ENCODE measurements at places on chromosomes 6 and 20.
A peak's percentile ranks its signal among the peaks of the same experiment; 100 is the strongest.

DNA sequence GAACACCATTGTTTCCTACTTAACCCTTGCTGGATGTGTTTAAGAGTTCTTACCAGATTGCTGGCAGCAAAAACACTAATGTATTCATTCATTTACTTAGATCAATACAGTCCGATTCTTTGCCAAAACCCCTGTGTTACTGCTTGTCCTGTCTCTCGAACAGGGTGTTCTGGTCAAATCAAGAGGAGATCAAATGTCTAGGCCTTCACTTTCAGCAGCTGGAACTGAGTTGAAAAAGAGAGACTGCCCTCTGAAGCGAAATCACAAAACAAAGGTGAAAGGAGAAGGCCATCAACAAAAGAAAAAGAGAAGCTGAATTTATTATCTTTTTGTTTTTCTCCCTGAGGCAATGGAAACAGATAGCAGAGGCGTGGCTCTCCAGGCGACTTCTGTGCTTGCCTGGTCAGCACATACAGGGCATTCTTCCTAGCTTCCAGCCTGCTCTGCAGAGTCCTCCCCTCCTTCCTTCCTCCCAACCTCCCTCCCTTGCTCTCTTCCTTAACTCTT lies 44.1 kb upstream of the GCM1 start:
- DNase-seq = no peak

DNA sequence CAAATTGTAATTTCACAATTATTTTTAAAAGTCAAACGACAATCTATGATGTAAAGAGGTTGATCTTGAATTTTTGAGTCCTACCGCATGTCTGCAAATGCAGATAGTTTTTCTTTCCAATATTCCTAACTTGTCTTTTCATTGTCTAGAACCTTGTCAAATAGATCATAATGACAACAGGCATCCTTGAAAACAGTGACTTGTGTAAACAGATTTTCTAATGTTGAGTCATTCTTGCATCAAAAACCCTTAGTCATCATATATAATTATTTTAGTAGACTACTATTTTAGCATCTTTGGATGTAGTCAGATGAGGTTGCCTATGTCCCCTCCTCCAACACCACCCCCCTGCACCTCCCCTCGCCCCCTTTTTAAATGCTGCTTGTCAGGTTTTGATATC lies 43.8 kb downstream of the BMP6 start:
- no peak for DNase-seq

- DNase-seq = no peak
Measured at GRCh38 chr6:80440496-80441115, 334.1 kb downstream of the BCKDHB start.

- DNase-seq = peak; percentile 44
Measured at GRCh38 chr20:51373713-51374455, 168.6 kb downstream of the NFATC2 start.

DNA sequence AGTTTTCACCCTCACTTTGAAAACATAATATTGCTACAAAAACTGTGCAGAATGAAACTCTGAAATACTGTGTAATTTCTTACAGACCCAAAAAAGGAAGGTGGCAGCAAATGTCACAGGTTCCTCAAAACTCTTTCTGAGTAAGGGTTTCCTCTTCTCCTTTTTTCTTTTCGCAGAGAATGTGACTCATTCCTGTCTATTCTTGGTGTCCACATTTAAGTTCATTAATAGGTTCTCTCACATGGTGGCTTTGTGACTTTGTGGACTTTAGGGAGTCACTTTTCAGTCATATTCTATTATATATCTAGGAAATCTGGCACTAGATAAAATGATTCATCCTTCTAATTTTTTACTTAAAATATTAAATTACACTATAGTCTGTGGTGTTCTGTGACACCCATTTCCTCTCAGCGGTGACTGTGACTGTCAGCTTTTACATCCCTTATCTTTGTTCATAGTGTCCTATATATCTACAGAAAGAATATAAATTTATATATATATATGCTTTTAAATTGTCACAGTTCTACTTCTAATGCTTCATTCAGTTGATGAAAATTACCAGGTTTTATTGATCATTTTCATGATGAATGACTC lies 126.8 kb upstream of the HCRTR2 start:
- DNase-seq = peak; percentile 84

- no peak for DNase-seq
Measured at GRCh38 chr6:38549180-38549579, 90.5 kb downstream of the BTBD9 start.

GRCh38 chr6:15536198-15536955 lies 126.5 kb downstream of the DTNBP1 start:
- no peak for DNase-seq

DNA sequence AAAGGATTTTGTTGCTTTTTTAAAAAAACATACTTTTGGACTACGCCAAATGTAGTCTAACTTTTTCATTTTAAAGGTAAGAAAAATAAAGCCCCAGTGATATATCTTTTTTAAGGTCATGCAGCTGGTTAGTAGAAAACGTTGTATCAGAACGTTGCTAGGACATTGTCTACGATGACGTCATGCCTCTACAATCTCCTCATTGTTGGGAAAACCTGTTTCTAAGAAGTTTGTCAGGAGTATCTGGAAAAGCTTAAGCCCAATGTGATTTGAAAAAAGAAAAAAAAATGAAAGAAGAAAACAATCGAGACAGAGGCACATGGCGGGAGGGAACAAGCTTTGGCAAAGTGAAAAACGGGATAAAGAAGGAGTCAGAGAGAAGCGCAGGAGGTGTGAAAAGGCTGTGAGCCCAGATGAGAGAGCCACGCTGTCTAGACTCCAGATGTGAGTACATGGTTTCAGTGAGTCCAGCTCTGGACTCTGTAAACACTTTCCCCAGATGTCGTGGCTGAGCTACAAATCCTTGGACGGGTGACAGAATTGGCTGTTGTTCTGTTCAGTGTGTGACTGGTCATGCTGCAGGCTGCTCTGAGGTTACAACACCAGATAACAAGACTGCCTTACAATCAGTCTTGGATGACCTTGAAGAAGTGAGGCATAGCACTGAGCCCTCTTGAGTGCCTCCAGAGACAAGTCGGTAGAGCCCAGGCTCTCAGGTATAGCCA lies 656.7 kb upstream of the ID4 start:
- DNase-seq = no peak

DNA sequence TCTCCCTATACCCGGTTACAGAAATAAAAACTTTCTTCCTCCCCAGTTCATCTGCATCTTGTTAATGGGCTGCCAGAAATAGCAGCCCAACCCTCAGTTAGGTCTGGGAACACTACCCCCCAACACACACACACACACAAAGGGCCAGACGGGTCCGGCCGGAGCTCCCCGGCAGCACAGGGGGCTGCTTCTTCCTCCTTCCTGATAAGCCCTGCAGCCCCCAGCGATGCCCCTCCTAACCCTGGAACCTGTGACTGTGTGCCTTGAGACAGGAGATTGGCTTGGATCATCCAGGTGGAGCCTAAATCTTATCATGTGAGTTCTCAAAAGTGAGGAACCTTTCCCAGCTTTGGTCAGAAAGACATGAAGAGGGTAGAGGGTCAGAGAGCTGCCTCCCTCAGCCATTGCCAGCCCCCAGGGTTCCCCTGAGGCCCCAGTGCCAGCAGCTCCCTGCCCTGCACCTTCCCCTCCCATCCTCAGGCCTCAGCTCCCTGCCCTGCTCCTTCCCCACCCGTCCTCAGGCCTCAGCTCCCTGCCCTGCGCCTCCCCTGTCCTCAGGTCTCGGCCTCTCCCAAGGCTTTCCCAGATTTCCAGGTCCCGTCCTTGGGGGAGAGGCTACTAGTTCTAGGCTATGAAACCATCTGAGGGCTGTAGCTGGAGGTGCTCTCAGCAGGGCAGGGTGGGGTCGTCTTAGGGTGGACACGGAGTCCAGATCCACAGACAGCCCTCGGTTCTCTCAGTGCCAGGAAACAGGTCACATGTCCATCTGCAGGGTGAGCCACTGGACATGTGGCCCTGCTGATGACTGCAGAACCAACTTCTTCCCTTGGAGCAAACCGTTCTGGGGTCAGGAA lies 34.5 kb upstream of the CST7 start:
- DNase-seq = no peak

DNA sequence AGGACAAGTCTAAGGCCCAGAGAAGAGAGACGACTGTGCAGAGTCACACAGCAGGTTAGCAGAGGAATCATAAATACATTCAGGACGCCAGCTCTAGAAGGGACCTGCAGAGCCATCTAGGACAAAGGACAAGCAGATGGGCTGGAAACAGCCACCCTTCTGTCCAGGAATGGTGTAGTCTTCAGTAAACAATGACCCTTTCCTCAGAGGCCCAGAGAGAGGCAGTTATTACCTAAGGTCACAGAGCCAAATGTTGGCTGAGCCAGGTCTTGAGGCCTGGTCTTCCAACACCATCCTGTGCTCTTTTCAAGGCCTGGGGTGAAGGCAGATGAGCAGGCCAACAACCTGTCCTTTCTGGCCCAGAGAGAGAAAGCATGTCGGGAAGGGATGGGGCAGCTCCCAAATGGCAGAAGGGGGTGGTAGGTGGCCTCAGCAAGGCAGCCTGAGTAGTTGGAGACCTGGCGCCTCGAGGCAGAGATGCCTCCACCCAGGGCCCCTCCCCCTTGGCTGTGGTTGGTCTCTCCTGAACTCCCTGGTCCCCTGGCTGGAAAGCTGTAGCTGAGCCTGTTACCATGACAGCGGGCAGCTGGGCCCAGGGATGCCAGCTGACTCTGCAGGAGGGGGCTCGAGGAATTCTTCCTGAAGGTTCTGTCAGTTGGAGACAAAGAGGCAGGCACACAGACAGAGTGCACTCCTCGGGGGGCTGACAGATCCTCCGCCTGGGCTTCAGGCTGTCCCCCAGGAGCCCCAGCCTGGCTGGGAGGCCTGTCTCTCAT lies 24.8 kb downstream of the EPB41L1 start:
- no peak for DNase-seq

GRCh38 chr20:56843386-56843785 lies 214.3 kb downstream of the TFAP2C start:
- no peak for DNase-seq

- DNase-seq = no peak
Measured at GRCh38 chr20:16296931-16297330, 276.3 kb downstream of the KIF16B start.

DNA sequence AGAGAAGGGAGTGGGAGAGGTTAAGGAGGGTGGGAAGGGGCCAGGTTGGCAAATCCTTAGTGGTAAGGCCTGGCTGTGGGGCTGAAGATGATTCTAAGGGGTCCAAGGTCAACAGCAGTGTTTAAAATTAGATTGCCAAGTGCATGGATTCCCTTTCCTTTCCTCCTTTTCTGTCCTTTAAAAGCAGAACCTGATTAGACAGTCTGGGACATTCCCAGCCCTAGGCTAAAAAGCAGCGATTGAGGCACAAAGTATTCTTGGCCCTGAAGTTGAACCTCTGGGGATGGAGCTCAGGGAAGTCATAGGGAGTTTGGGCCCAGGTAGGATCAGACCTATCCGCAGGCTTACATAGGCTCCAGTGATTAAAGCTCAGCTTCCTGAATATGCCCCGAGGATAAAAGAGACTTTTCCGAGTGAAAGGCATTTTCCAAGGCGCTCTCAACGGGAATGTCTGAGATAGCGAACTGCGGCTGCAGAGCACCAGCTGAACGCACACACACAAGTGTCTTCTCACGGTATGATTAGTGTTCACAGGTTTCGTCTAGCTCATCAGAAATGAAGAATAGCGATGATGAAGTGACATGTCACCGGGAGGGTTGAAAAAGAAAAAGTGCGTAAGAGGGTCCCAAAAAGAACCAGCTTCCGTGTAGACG lies 787 bp upstream of the CARMIL1 start:
- no peak for DNase-seq

GRCh38 chr6:107082045-107082444 lies 33.3 kb downstream of the BEND3 start:
- no peak for DNase-seq

GRCh38 chr20:61287583-61288275 lies 35.7 kb downstream of the CDH4 start:
- DNase-seq = no peak

DNA sequence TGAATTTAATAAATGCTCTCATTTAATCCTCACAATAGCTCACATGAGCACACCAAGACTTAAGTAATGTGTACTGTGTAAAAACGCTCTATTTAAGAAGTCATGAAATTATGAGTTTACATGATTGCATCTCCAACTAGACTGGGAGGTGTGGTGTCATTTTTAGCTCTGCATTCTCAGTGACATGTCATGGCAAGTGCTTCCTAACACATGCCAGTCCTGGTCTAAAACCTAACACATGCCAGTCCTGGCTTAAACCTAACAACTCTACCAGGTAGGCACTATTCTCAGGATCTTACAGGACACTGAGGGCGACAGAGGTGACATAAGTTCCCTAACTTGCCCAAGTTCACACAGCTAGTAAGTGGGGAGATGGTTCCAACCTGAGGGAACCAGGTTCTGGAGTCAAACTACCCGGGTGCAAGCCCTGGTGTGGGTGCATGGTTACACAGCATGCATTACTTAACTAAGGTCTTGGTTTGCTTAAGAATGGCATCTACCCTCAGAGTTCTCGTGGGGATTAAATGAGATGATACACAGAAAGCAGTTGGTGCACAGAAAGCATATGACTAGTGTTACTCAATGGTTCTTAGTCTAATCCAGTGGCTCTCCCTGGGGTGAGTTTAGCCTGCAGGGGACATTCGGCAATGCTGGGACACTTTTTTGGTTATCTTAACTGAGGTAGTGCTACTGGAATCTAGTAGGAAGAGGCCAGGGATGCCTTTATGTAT lies 14.7 kb downstream of the CLDN20 start:
- no peak for DNase-seq

- DNase-seq = peak; percentile 14
Measured at GRCh38 chr6:82364087-82365015, 734 bp downstream of the TPBG start.

- DNase-seq = no peak
Measured at GRCh38 chr20:62691487-62691886, 17.1 kb upstream of the NTSR1 start.

GRCh38 chr20:47740862-47741184 lies 44.5 kb downstream of the SULF2 start:
- DNase-seq = no peak

DNA sequence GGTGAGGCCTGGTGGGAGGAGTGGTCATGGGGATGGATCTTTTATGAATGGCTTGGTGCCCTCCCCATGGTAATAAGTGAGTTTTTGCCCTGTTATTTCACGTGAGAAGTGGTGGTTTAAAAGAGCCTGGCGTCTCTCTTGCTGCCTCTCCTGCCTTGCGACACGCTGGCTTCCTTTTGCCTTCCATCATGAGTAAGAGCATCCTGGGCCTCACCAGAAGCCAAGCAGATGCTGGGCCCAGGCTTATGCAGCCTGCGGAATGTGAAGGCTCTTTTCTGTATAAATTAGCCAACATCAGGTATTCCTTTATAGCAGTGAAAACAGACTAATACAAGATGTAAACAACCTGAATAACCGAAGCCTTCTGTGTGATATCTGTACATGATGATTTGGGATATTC lies 27.6 kb downstream of the VTA1 start:
- DNase-seq = no peak

DNA sequence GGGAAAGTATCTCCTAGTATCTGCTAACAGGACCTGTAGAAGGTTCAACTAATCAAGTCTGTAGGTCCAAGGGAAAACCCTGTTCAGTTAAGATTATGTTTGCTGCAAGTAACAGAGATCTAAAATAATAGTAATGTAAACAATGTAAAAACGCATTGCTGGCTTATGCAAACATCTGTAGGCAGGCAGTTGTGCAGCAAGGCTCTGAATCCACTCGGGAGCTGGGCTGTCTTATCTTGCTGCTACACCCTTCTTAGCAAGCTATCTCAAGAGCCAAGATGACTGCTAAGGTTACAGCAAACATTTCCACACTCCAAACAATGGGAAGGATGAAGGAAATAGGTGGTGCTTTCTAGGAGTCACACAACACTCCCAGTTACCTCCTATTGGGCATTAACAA lies 397.3 kb upstream of the NRSN1 start:
- DNase-seq = no peak
